Epithelial cell of proximal tubule (primary cell): ENCODE measurements at places on chromosomes 7 and 10. TPM values are rescaled to one million over a fixed set of nuclear protein-coding genes. Genes with fewer than 3 reads are reported as not detected.

Gene ZDHHC6
- total RNA-seq, result 17.5 and 22.1 TPM in 2 replicates

GRCh38 chr10:22468570-22469320, 123.4 kb downstream of the SPAG6 start:
- no peak for DNase-seq

- no peak for DNase-seq
Observed at GRCh38 chr7:66176914-66177313, 28.2 kb upstream of the TPST1 start.

DNA sequence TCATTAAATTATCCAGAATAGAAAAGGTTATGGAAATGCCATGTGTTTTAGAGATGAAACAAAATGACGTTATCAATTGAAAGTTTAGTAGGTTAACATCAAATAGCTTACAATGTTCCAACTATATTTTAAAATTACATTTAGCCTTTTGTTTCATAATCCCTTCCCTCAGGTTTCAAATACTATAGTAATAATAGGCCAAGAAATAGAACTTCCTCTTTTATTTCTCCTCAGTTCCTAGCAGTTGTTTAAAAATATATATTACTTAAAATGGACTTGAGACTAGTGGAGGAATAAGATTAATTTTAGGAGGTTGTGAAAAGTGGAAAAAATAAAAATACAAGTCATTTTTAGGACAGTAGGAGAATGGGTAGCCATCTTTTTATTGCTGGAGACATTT, 16.4 kb upstream of the PDSS1 start:
- DNase-seq, result no peak

- DNase-seq, result no peak
Observed at GRCh38 chr10:17060289-17060688, 69.3 kb downstream of the CUBN start.
